ENCODE measurements at places on chromosomes 11 and 22. TPM values are rescaled to one million over a fixed set of nuclear protein-coding genes. Genes with fewer than 3 reads are reported as not detected.

KCTD14 gene
- total RNA-seq: 19.3 TPM

KCNQ1 gene
- total RNA-seq: 1.0 TPM

SLC5A4 gene
- total RNA-seq: not detected

MTA2 gene
- 163 TPM for total RNA-seq

HBB gene
- 0.72 TPM for total RNA-seq

TRIM29 gene
- total RNA-seq: 0.64 TPM

CCDC116 gene
- not detected for total RNA-seq

TIMP3 gene
- total RNA-seq: 0.67 TPM

DDIAS gene
- 22.9 TPM for total RNA-seq

GCAT gene
- total RNA-seq: 11.2 TPM

Measured in Panc1 (cell line).